CD14-positive monocyte (primary cell): ENCODE measurements at places on chromosomes 12 and 14. TPM values are rescaled to one million over a fixed set of nuclear protein-coding genes. Genes with fewer than 3 reads are reported as not detected.

The TMEM121 gene
- 0.11 TPM for polyA plus RNA-seq

The PLCZ1 gene
- polyA plus RNA-seq, result not detected

The HHIPL1 gene
- polyA plus RNA-seq, result not detected

The MAP1LC3B2 gene
- 12.9 TPM for polyA plus RNA-seq

The SLC8B1 gene
- polyA plus RNA-seq, result 21.6 TPM

The AQP2 gene
- not detected for polyA plus RNA-seq

The HCAR1 gene
- not detected in 2 replicates for polyA plus RNA-seq

The ZNF605 gene
- 0.32 TPM for polyA plus RNA-seq

The CATSPERB gene
- not detected for polyA plus RNA-seq

The PCED1B gene
- 0.10 TPM for polyA plus RNA-seq

DNA sequence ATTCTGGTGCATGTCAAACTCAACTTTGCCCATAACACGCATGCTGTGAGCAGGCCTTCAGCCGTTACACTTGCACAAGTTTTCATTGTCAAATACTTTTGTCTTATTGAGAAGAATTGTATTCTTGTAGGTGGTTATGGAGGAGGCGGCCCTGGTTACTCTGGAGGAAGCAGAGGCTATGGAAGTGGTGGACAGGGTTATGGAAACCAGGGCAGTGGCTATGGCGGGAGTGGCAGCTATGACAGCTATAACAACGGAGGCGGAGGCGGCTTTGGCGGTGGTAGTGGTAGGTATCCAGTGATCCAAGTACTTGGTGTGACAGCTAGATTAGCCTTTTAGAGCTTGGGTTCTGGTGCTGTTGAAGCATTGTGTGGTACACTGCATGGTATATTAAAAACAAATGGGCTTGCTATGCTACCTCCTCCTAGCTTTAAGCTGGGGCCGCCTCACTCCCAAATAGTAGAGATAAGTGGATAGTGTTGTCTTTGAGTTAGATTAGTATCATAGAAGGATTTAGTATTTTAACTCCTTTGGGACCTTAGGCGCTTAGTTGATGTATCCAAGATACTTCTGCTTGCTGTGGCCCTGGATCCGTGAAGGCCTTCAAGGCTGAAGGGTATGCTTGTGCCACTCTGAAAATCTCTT is 2.5 kb downstream of the HNRNPA1 start:
- H3K4me1 ChIP-seq, result peaks cover 89% of the 10 kb centered on the region
- H3K36me3 ChIP-seq, result peaks cover 65% of the 10 kb centered on the region
- DNase-seq, result no peak
- peak overlapping the region; percentile 29 for H3K27ac ChIP-seq

DNA sequence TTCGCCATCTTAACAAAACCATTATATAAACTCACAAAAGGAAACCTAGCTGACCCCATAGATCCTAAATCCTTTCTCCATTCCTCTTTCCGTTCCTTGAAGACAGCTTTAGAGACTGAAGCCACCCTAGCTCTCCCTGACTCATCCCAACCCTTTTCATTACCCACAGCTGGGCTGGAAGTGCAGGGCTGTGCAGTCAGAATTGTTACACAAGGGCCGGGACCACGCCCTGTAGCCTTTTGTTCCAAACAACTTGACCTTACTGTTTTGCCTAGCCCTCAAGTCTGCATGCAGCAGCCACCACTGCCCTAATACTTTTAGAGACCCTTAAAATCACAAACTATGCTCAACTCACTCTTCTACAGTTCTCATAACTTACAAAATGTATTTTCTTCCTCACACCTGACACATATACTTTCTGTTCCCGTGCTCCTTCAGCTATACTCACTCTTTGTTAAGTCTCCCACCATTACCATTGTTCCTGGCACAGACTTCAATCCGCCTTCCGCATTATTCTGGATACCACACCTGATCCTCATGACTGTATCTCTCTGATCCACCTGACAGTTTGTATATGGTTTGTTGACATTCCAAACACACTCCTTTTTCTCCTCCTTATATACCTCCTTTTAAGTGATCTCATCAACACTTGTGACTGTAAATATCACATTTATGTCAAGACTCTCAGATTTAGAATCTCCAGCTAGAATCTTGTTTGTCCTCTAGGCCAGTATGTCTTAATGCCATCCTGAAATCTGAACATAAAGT is 208.7 kb downstream of the KITLG start:
- H3K4me3 ChIP-seq, result no peak overlapping the region
- no peak overlapping the region for H3K27ac ChIP-seq
- H3K4me1 ChIP-seq, result no peaks in the 10 kb centered on the region
- no peaks in the 10 kb centered on the region for H3K27me3 ChIP-seq
- no peak for DNase-seq
- H3K36me3 ChIP-seq, result no peaks in the 10 kb centered on the region

- no peak for DNase-seq
- peaks cover 29% of the 10 kb centered on the region for H3K36me3 ChIP-seq
- no peaks in the 10 kb centered on the region for H3K4me1 ChIP-seq
- no peaks in the 10 kb centered on the region for H3K27me3 ChIP-seq
- no peak overlapping the region for H3K27ac ChIP-seq
- no peak overlapping the region for H3K4me3 ChIP-seq
Observed at GRCh38 chr12:50803230-50803875, 39.4 kb upstream of the TMPRSS12 start.

DNA sequence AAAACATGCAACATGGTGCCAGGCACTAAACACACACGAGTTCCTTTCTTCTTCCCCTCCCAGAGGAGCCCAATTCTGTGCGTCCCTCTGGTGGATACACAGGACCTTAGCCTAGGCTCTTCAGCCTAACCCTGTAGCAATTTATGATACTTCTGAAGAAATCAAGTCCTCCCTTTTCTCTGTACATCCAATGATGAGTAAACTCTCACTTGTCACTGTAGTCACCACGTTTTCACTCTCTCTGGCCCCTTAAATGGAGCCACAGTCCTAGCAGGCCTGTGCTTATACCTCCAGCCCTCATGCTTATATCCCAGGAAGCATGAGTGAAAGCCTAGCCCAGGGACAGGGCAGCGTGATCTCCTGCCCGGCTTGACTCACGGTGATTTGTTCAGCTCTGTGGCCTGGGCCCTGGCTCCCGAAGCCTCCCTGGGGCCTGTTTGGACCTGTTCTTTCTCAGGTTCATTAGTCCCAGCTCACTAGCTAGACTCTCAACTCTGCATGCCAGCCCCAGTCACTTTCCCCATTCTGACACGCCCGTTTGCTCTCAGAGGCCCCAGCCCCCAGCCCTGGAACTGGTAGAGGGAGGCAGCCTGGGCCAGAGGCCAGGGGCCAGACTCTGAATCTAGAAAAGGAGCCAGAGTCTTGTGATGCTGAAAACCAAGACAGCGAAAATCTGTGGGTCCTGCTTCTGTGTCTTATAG is 24.1 kb upstream of the PLEKHG3 start:
- no peak overlapping the region for H3K27ac ChIP-seq
- no peak for DNase-seq
- H3K27me3 ChIP-seq, result no peaks in the 10 kb centered on the region
- H3K4me1 ChIP-seq, result peaks cover 33% of the 10 kb centered on the region

DNA sequence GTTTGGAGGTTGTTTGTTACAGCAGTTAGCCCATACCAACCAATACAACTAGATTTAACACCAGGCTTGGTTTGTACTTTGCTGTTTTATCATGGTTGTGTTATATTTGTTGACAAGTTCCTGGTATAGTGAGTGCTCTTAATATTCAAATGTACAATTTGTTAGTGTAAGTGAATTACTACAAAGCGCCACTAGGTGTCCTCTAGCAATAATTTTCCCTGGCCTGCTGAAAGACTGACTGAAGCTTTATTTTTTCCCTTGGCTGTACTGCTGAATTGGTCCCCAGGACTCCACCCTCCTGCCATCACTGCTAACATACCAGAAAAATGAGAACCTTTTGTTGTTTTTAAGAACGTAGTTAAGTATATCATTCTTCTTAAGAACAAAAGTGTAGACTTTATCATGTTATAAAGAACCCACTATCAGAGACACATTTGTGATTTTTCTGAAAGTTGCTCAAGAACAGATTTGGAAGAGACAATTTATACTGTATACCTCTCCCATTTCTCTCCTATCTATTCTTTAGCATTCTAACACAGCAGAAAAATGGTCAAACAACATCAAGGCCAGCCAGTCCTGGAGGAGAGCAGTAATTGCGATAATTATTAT is 75.3 kb upstream of the FAR2 start:
- no peak overlapping the region for H3K27ac ChIP-seq
- H3K27me3 ChIP-seq, result no peaks in the 10 kb centered on the region
- no peaks in the 10 kb centered on the region for H3K4me1 ChIP-seq

GRCh38 chr14:99138999-99139865 is 132.8 kb downstream of the BCL11B start:
- H3K36me3 ChIP-seq, result no peaks in the 10 kb centered on the region
- no peak overlapping the region for H3K4me3 ChIP-seq

DNA sequence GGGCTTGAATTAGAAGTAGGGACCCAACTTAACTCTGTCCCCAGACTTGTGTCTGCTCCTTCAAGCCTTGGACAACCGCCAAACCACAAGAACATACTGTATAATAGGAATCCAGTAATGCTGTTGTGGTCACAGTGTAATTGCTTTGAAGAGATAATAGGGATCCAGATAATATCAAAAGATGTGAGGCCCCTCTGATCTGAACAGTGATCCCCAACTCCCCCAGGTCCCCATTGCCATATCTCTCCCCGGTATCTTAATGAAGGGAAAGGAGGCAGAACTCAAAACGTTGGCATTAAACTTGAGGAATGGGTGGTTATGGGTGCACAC is 8.5 kb upstream of the PLEKHH1 start:
- H3K4me3 ChIP-seq, result no peak overlapping the region
- peaks cover 15% of the 10 kb centered on the region for H3K27me3 ChIP-seq
- no peaks in the 10 kb centered on the region for H3K36me3 ChIP-seq

- no peak for DNase-seq
- no peaks in the 10 kb centered on the region for H3K4me1 ChIP-seq
- H3K27me3 ChIP-seq, result no peaks in the 10 kb centered on the region
- H3K27ac ChIP-seq, result no peak overlapping the region
- H3K36me3 ChIP-seq, result no peaks in the 10 kb centered on the region
- H3K4me3 ChIP-seq, result no peak overlapping the region
Observed at GRCh38 chr14:78346747-78347146, 176.6 kb downstream of the NRXN3 start.

- H3K27ac ChIP-seq, result no peak overlapping the region
- no peak for DNase-seq
- no peak overlapping the region for H3K4me3 ChIP-seq
- H3K27me3 ChIP-seq, result no peaks in the 10 kb centered on the region
- no peaks in the 10 kb centered on the region for H3K36me3 ChIP-seq
- H3K4me1 ChIP-seq, result no peaks in the 10 kb centered on the region
Observed at GRCh38 chr12:96335270-96335669, 65.0 kb downstream of the CDK17 start.

GRCh38 chr14:100240668-100241032 is 1.7 kb downstream of the YY1 start:
- peak overlapping the region; percentile 87 for H3K4me3 ChIP-seq
- peaks cover 38% of the 10 kb centered on the region for H3K4me1 ChIP-seq
- H3K27me3 ChIP-seq, result no peaks in the 10 kb centered on the region
- no peaks in the 10 kb centered on the region for H3K36me3 ChIP-seq
- DNase-seq, result no peak

- no peaks in the 10 kb centered on the region for H3K4me1 ChIP-seq
- H3K4me3 ChIP-seq, result no peak overlapping the region
- no peaks in the 10 kb centered on the region for H3K27me3 ChIP-seq
- H3K27ac ChIP-seq, result no peak overlapping the region
Observed at GRCh38 chr12:110754101-110754793, 11.6 kb upstream of the PPP1CC start.

- no peak overlapping the region for H3K27ac ChIP-seq
- peaks cover 9% of the 10 kb centered on the region for H3K4me1 ChIP-seq
- no peaks in the 10 kb centered on the region for H3K36me3 ChIP-seq
- H3K27me3 ChIP-seq, result peaks cover 36% of the 10 kb centered on the region
Observed at GRCh38 chr12:53333845-53334244, 2.3 kb downstream of the SP7 start.

DNA sequence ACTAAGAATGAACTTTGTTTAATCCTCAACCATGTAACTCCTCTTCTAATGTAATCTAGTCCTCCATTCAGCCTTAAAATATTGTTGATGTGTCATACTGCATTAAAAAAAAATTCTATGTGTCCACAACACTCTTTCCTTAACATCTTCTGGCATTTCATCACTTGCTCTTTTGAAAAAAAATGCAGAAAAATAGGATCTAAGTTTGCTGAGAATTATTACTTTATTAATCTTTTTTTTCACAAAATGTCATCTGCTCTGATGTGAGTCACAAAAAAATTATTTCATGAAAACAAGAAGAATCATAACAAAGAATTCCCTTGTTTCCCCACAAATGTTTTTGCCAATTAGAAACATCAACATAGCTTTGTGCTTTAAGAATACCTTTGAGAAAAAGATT is 410.1 kb upstream of the MGAT4C start:
- no peak overlapping the region for H3K4me3 ChIP-seq
- no peaks in the 10 kb centered on the region for H3K36me3 ChIP-seq
- H3K4me1 ChIP-seq, result no peaks in the 10 kb centered on the region
- H3K27ac ChIP-seq, result no peak overlapping the region

DNA sequence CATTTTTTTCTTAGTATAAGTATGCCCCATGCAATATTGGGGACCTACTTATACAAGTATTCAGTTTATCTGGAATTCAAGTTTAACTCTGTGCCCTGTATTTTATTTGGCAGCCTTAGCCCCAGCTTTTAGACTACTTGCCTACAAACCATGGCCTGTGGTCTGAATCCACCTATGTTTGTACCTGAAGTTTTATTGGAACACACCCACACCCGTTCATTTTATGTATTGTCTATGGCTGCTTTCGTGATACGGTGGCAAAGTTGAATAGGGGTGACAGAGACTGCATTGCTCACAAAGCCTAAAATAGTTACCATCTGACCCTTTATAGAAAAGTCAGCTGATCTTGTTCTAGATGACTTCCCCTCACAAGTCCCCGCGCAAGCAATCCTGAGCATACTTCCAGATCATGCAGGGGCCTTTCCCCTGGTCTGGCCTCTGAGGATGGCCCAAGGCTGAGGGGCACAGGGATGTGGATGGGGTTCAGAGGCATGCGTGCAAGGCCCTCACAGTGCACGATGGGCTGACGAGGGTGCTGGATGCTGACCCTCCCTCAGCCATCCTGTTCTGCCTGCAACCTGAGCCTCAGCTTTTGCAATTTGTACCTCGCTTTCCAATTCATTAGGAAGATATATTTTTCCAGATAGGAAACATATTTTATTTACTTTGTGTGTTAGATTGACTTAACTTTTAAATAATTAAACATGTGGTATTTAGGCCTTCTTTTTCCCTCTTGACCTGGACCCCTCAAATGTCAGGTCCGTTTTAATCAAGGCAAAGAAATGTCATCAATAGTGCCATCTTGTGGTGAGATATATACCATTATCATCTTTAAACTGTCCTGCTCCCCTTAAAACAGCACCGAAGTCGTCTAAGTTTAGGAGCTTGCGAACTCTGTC is 527.3 kb upstream of the CCDC196 start:
- no peak overlapping the region for H3K27ac ChIP-seq
- no peak overlapping the region for H3K4me3 ChIP-seq
- no peaks in the 10 kb centered on the region for H3K4me1 ChIP-seq

GRCh38 chr12:90280564-90281058 is 572.0 kb upstream of the ATP2B1 start:
- no peak overlapping the region for H3K27ac ChIP-seq
- no peak overlapping the region for H3K4me3 ChIP-seq
- no peaks in the 10 kb centered on the region for H3K4me1 ChIP-seq
- DNase-seq, result peak; percentile 31
- H3K36me3 ChIP-seq, result no peaks in the 10 kb centered on the region
- no peaks in the 10 kb centered on the region for H3K27me3 ChIP-seq

- no peaks in the 10 kb centered on the region for H3K27me3 ChIP-seq
- no peak overlapping the region for H3K4me3 ChIP-seq
- no peaks in the 10 kb centered on the region for H3K4me1 ChIP-seq
- H3K36me3 ChIP-seq, result no peaks in the 10 kb centered on the region
Observed at GRCh38 chr14:83184531-83184930, 1650.9 kb upstream of the SEL1L start.
